ENCODE measurements at places on chromosomes 3 and 15.

DNA sequence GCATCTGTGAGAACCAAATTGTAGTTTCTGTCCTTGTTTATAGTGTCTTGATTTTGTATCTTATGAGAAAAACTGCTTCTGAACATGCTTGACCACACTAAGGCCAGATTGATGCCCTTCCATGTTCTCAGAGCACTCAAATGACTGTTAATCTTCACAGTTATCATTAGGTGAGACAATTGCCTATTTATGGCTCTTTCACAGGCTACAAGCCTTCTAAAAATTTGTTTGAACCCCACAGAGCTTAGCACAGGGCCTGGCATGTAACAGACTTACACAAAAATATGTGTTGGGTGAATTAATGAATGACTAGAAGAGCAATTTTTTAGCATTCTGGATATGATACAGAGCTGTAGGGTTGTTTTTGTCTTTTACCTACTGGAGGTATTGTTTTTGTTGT is 43.1 kb downstream of the BTLA start:
- DNase-seq = no peak

DNA sequence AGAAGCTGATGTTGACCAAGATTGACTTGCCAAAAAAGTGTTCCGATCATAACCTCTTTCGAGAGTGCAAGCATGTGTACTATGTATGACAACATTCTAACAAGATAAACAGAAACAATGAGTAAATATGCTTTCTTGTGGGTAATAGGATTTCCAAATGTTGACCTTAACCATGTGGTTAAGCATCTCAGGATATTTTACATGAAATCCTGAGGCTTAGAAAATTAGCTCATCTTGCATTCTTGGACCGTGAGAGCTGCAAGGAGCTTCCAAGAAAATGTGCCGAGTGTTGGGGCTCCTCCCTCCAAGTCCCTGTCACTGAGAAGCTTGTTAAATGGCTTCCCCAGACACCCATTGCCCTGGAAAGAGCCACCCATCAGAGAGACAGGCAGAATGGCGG is 50.1 kb downstream of the C3orf20 start:
- no peak for DNase-seq

- no peak for DNase-seq
Observed at GRCh38 chr3:124861041-124861440, 26.1 kb downstream of the ITGB5 start.

GRCh38 chr3:52136513-52136912 is 17.7 kb downstream of the POC1A start:
- DNase-seq = no peak

DNA sequence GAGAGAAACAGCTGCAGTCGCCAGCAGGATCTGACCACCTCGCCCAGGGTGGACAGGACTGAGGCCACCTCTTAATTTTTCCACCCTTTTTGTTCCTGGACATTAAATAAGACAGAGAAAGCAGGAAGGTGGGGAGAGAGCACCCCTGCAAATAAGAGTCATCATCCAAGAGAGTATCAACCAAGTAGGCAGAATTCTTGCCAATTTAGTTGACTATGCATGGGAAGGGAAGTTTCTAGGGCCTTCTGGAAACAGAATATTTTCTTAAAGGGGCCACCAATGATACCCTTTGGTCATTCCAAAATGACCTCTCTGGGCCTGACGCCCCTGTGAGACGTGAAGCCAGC is 136.2 kb downstream of the TJP1 start:
- DNase-seq = no peak

DNA sequence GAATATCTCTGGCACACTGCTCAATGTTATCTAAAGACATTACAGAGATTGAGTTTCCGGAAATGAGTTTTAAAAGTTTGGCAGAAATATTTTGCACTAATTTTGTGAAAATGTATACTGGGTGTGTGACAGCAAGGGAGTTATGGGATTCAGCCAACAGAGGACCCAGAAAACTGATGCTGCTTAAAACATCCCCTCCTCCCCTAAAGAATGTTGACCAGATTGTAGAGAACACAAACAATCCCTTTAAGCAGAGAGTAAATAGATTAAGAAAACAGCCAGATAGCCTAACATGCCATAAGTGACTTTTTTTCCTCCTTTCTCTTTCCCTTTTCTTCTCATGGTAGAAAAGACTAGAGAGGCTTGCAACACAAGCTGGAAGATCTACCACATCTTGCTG is 928.0 kb upstream of the ALCAM start:
- no peak for DNase-seq

DNA sequence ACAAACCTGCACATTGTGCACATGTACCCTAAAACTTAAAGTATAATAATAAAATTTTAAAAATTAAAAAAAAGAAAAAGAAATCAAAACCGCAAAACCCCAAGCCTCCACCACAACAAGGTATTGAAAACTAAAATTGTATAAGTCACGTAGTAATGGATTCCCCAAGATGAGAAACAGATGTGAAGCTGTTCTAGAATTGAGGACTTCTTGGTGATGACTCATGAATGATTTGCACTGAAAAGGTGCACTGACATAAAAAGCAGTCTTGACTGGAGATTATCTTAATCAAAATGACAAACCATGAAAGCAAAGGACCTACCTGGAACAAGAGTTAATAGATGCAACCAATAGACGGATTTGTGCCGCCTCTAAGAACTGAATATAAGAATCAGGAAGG is 225.8 kb downstream of the MYRIP start:
- DNase-seq = no peak

DNA sequence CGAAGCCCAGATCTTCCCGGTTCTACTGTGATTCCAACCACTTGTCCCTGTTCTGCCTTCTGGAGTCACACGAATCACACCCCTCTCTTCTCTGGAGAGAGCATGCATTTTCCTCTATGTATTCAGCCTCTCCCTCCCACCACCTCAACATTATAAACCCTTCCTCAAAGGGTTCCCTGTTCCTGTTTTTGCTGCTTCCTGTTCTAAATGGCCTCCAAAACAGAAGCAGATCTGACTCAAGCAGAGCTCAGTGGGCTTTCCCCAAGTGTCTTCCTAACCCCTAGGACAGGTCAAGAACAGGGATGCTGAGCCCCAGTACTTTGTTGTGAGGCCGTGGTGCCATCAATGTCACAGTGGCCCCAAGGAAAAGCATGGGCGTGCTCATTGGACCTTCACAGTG is 75.7 kb upstream of the ARNT2 start:
- no peak for DNase-seq

GRCh38 chr3:186308549-186308948 is 53.5 kb downstream of the DGKG start:
- no peak for DNase-seq

GRCh38 chr3:52333869-52334557 is 17.9 kb downstream of the DNAH1 start:
- DNase-seq = no peak

DNA sequence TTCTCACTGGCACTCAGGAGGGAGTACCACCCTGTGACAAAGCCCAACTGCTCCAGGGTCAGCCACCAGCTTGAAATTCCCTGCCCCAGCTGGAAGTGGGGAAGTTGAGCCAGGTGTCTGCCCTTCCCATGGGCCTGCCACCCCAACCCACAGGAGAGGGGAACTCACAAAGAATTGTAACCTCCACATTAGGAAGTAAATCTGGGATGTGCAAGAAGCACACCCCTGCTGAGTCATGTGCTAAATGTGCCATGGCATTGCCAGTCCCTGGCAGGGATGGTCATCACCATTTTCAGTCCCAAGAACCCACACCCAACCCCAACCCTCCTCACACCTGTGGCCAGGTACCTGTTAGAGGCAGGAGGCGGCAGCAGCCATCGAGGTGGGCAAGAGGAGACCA is 165.2 kb upstream of the THBS1 start:
- DNase-seq = no peak

DNA sequence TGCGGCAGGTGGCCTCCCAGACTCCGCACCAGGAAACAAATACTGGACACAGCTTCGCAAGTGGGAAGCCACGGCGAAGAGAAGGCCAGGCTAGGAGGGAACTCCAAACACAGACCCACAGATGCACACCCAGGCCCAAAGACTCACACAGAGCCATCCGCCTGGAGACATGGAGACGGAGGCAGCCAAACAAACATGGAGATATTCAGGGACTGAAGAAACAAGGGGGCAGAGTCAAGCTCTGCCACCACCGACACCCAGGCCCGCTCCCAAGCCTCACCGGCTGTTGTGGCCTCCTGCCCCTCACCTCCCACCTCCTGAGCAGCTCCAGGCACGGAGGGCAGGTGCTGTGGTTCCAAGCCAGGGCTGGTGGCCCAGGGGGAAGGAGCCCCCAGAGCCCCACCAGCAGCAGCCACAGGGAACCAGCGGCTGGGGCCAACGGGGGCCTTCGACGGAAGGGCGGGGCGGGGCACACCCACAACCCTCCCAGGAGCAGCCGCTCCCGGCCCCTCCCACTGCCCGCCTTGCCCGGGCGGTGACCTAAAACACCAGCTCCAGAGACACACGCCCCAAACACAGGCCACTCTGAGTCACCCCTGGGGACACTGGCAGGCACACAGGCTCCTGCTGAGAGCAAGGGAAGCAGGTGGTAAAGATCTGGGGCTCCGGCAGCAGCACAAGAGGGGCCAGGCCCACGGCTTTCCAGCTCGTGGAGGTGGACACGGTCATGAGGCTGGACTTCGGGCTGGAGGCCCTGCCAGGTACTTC is 31.9 kb downstream of the TNK2 start:
- DNase-seq = no peak

- no peak for DNase-seq
Observed at GRCh38 chr15:51342227-51342999, 958 bp downstream of the GLDN start.

DNA sequence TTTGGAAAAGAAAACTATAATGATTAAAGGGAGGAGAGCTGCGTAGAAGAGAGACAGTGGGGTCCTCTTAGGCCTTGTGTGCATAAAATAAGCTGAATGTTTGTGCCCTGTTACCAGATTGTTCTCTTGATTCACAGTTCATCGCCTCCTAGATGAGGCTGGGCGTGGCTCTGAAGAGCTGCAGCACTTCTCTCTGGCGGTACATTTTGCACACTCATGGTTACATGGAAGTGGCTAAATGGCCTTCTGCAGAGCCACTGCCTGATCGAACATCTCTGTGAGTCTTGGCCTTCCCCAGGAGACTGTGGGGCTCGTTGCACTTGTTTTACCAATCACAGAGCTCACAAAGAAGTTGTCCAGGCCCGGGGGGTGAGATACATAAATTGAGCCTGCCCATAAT is 208.8 kb downstream of the GABRG3 start:
- DNase-seq = no peak

GRCh38 chr3:5122741-5123706 is 932 bp downstream of the ARL8B start:
- DNase-seq = no peak

DNA sequence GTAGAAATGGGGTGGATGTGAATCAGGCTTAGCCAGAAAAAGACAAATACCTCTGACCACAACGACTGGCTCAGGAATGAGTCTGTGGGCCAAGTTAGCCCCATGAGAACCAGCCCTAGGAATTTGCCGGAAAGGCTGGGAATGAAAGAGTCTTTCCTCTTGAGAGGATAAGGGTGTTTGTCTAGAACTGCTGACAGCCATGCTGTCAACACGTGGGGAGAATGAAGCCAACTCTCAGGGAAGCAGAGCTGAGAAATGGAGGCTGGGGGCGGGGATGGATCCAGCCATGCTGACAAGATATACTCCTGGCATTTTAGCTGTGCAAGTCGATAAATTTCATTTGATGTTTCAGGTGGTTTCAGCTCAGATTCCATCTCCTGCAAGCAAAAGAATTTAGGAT is 10.6 kb upstream of the SLC6A1 start:
- DNase-seq = no peak

GRCh38 chr3:142065932-142066331 is 83.4 kb downstream of the TFDP2 start:
- DNase-seq = no peak

GRCh38 chr3:58693940-58694850 is 27.6 kb upstream of the FAM3D start:
- no peak for DNase-seq

GRCh38 chr3:170003881-170004356 is 33.9 kb upstream of the GPR160 start:
- no peak for DNase-seq

GRCh38 chr15:94494732-94495131 is 263.4 kb downstream of the MCTP2 start:
- no peak for DNase-seq

DNA sequence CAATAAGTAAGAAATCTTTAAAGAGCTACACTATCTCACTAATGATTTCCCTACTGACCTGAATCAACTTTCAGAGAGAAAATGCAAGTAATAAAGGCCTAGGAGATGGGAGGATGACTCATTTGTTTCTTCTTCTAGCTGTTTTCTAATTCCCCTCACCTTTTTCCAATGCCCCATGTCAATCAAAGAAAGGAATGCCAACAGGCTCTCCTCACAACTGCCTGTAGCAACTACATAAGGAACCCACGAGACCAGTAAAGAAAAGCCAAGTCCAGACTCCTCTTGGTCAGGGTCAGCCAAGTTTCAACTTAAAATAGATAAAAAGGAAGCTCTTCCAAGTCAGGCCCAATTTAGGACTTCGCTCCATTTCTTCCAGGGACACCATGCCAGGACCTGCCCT is 201.9 kb downstream of the TNIK start:
- DNase-seq = no peak

DNA sequence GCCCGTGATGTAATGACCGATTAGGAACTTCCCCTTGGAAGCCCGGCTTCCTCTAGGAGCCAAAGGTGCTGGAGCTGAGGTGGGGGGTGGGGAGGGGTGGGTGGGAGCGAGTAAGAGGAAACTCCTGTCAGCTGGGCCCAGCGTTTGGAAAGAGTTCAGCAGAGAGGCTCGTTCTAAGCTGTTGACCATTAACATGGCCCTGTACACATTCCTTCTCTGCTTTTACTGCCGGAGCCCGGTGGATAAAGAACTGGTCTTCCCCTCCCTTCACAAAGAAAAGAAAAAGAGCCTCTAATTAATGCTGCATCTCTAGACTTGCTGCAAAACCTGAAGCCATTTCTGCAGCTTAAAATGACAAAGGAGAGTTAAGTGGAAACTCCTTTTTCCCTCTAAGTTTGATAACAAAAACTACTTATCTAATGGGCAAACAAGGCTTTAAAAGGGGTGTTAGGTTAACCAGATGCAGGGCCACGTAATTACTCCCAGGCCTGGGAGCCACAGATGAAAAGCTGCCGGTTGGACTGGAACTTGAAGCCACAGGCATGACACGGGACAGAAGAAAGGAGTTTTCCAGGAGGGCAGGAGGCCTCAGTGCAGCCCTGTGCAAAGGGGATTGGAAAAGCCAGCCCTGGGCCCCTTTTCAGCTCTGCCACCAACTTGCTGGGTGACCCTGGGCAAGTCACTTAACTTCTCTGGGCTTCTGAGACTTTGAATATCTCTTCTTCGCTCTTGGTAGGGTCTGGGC is 71.3 kb downstream of the SMAD6 start:
- no peak for DNase-seq
